Dermis microvascular lymphatic vessel endothelial cell (primary cell): ENCODE measurements at places on chromosomes 5 and 9. TPM values are rescaled to one million over a fixed set of nuclear protein-coding genes. Genes with fewer than 3 reads are reported as not detected.

ALDOB gene
- total RNA-seq = 0.13 and 0.25 TPM in 2 replicates

GRCh38 chr5:62762503-62762902 is 183.9 kb downstream of the LRRC70 start:
- no peak for DNase-seq

DNA sequence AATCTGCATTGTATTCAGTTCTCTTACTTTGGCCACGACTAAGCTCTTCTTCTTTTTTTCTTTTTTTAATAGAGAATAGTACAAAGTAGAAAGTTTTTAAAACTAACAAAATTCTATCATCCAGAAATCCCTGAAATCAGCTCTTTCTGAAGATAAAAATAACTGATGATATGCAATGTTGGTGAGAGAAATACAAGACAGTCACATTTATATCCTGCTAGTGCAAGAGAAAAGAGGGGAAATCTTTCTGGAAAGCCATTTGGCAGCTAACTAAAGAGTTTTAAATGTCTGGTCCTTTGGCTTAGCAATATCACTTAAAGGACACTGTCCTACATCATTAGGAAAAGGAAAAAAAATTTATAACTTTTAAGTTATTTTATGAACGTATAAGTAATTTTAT is 27.0 kb upstream of the FREM1 start:
- DNase-seq = no peak

DNA sequence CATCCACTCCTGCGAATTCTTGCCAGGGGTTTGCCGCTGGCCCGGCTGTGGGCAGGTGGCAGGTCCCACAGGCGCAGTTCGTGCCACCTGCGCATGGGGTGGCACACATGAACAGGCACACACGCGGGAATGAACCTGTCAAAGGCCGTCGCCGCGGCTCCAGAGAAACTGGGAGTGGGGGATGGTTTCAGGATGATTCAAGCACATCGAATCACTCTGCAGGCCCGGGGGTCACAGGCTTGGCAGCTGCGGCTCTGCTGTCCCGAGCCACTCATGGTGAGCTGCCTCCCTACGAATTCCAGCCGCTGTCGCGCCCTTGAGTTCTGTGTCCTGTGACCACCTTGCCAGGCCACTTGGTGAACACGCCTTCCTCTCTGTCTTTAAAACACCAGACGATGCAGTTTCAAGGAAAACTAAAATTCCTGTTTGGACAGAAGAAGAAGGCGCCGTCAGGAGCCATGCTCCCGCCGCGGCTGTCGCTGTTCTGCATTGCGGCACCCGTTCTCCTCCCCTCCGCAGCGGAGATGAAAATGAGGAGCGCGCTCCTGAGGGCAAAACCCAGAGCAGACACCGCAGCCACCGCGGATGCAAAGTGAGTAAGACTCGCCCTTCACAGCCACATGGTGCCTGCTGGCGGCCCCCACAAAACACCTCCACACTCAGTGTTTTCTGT is 15.4 kb upstream of the EXOC3 start:
- no peak for DNase-seq

DNA sequence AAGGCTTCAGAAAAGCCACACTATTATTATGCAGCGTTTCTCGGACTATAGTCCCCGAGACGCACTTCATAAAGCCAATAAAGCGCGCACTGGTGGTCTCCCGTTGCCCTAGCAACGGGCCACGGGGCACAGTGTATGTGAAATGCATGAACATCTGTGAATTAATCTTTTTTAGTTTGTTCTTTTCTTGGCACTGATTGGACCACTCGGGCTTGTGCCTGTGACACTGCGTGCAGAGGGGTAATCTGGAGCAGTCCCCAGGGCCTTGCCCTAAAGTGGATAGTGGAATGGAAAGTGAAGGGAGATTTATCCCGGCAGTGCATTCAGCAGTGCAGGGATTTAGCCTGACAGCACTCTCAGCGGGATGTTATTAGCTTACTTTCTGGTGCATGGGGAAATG is 92.1 kb downstream of the TLE4 start:
- no peak for DNase-seq

PROB1 gene
- total RNA-seq = 3.1 and 5.1 TPM in 2 replicates

SLC36A3 gene
- total RNA-seq = not detected in 2 replicates

DNA sequence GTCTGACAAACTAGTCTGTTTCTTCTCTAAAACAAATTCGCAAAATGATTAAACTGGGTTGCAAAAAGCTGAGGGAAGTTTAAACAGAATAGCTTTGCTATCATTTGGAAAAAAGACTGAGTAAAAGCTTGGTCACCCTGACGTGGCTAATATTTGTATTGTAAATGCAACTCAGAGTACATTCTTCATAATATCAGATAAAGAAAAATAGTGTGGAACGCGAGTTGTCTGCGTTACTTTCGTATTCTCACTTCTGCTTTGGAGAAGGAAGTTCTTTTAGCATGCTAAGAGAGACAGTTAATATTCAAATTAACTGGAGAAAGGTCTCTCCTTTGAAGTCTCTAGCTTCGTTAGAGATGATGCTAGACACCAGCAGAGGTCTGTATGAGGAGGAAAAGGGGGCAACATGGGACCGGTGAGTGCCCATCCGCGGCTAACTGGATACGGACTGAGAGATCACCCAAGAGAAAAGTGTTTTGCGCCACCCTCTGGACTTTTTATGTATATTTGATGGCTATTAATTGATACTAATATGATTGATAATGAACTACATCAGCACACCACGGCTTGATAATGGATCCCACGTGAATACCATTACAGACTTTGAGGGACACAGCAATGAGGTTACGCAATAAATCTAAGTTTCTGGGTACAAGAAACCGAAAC is 2.9 kb upstream of the CNTRL start:
- peak; percentile 26 for DNase-seq

TAS2R1 gene
- total RNA-seq = not detected in 2 replicates

DNA sequence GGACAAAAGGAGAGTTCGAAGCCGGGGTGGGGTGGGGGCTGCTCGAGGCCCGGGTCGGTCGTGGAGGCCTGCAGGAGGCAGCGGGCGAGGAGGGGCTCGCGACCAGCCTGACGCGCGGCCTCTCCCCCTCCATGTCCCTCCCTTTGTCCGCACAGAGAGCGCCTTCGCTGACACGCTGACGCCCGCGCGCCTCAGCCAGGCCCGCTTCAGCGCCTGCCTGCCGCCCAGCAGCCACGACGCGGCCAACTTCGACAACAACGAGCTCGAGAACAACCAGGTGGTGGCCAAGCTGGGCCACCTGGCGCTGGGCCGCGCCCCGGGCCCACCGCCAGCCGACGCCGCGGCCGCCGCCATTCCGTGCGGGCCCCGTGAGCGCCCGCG is 42.2 kb downstream of the NEURL1B start:
- no peak for DNase-seq

SURF1 gene
- total RNA-seq = 19.7 and 21.6 TPM in 2 replicates

- DNase-seq = no peak
Measured at GRCh38 chr5:88483964-88484672, 215.5 kb upstream of the TMEM161B start.

ACOT12 gene
- not detected in 2 replicates for total RNA-seq

- peak; percentile 65 for DNase-seq
Measured at GRCh38 chr9:31336386-31336785, 1048.1 kb upstream of the ACO1 start.

SPATA31D4 gene
- total RNA-seq = not detected in 2 replicates

GPX8 gene
- total RNA-seq = 6.7 and 12.6 TPM in 2 replicates

DNA sequence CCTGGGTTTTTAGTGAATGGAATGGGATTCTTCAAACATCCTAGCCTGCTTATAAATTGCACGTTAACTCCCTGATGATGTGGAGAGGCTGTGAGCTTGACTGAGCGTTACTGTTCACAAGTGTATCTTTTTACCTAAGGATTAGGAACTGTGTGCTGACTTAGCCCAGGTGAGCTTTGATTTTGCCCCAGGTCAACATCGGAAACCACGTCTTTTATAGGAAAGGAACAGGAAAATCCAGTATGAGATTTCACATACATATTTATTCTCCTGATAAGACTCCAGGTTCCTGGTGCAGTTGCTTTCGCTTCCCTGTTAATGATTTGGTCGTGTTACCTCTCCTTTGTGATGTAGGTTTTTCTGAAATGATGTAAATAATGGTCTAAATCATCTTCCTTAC is 103.2 kb upstream of the BASP1 start:
- no peak for DNase-seq

DNA sequence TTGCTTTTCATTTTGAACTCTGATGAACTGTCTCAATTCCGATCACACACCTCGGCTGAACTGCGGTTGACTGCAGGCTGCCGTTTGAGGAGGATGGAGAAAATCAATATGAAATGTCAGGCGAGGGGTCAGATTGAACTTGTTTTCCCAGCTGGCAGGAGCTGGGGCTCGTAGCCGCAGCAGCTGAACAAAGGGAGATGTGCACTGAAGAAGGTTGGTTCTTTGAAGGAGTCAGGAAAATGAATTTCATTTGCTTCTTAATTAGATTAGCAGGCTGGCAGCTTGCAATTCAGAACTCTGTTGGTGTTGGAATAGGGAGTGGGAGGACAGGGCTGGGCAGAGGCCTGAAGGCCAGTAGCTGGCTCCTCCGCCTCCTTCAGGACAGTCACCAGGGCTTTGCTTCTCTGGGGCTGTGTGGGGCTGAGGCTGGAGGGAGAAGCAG is 117.4 kb upstream of the GPR151 start:
- DNase-seq = no peak

DNA sequence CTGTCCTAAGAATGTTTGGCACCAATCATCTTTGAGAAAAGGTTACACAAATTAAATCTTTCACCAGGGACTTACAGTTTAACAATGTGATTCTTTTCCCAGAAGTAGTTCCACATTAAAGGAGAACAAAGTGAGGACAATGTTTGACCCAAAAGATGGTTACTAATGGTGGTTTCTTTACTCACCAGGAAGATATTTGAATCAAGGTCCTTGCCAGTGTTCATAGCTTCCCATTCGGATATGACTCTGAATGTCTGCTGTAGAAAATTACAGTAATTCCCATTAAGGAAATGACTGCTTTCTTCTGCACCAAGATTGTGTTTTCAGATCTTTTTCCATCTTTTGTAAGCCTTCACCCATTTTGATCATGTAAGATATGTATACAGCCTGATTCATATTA is 114.6 kb upstream of the ADAMTSL1 start:
- DNase-seq = peak; percentile 78

DNA sequence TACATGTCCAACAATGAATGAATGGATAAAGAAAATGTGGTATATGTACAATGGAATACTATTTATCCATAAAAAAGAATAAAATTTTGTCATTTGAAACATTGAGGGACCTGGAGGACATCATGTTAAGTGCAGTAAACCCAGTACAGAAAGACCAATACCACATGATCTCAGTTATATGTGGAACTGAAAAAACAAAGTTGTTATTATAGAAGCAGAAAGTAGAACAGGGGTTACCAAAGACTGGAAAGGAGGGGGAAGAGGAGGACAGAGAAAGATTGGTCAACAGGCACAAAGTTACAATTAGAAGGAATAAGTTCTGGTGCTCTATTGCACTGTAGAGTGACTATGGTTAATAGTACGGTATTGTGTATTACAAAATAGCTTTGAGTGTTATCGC is 233.8 kb downstream of the SEMA6A start:
- DNase-seq = no peak

DNA sequence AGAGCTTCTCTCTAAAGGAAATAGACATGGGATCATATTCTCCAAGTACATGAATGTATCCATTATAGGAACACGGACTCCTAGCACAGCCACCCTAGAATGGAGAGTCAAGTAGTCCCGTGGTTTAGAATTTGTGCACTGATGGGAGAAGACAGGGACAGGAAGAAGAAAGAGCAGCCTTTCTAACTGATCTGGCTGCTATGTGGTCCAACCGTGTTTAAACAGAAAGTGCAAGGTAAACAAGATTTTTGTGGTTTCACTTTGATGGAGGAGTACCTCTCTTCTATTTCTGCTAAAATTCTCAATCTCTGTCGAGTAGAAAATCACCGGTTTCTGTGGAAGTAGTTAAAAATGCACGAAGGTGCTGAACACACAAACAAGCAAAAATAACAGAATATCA is 171.3 kb downstream of the ST8SIA4 start:
- no peak for DNase-seq

GRM6 gene
- not detected in 2 replicates for total RNA-seq

DNA sequence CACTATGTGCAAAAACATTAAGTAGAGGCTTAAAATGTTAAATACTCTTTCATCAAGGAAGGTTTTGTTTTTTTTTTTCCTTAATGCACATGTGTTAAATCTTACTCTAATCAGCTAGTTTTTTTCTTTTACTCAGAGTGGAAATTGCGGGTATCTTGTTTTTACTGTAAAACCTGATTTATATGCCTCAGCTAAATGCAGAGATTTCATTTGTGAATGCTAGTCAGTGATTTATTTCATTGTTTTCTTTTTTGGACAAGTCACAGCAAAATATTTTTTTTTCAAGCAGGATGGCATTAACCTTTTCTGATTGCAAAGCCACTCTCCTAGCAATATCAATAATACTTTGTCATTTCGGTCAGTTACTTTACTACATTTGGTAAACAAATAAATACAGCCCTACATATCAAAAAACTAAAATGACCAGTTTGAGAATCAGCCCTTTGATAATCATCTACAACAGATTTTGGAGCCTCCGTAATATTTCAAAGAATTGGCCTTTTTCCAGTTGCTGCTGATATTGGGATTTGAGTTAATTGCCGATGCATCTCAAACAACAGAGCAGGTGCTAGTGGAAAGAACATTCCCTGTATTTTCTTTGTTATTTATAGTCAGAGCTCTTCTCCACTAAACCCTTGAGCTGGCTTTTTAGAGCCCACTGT is 579.2 kb upstream of the ZNF608 start:
- no peak for DNase-seq

GRCh38 chr5:53355316-53355715 is 125.1 kb upstream of the FST start:
- no peak for DNase-seq

GRCh38 chr5:170495825-170496661 is 7.8 kb upstream of the KCNIP1 start:
- no peak for DNase-seq

DNA sequence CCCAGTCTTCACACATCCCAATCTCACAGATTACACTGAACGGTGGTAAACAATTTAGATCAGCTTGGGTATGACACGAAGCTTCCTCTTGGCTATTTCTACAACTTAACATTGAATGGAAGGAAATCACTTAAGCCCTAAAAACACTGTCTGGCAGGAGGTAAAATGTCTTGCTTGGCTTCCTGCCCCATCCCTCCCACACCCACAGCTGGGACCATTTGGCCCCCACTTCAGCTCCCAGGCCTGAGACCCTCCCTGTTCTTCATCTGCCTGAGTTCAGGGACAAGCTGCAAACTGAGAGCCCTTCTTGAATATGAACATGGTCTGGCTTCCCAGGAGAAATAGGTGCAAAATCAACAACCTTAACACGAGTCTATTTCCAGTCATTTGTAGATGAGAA is 3.4 kb upstream of the COL15A1 start:
- DNase-seq = no peak

C9 gene
- total RNA-seq = under 0.01 and 0.25 TPM in 2 replicates

- DNase-seq = no peak
Measured at GRCh38 chr5:174567506-174568141, 156.8 kb upstream of the MSX2 start.

GRCh38 chr5:111856876-111857466 is 100.0 kb upstream of the NREP start:
- no peak for DNase-seq

SH3RF2 gene
- total RNA-seq = 0.13 TPM in 1 of 2 replicates, not detected in the other

FSD1L gene
- 1.7 and 2.0 TPM in 2 replicates for total RNA-seq

DNA sequence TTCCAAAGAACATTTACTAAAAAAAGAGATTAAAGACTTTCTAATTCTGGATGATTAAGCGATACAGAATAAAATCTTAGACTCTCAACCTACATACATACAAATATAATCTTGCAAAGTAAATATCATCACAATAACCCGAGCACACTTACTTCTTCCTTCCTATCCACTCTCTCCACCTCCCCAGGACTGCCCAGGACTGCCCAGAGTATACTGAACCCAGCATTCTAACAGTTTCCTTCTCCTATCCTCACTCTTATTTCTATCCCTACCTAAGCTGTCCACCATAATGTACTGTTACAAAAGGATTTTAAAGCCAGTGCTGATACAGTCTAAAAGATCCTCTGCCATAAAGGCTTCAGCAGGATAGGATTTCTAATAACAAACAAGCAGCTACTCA is 413.3 kb upstream of the POU5F2 start:
- no peak for DNase-seq
